ENCODE measurements at places on chromosomes 7 and 10. TPM values are rescaled to one million over a fixed set of nuclear protein-coding genes. Genes with fewer than 3 reads are reported as not detected.

- DNase-seq, result no peak
Observed at GRCh38 chr7:30330134-30331111, 46.0 kb downstream of the ZNRF2 start.

GRCh38 chr7:155705623-155706360, 61.3 kb downstream of the RBM33 start:
- DNase-seq, result no peak

DNA sequence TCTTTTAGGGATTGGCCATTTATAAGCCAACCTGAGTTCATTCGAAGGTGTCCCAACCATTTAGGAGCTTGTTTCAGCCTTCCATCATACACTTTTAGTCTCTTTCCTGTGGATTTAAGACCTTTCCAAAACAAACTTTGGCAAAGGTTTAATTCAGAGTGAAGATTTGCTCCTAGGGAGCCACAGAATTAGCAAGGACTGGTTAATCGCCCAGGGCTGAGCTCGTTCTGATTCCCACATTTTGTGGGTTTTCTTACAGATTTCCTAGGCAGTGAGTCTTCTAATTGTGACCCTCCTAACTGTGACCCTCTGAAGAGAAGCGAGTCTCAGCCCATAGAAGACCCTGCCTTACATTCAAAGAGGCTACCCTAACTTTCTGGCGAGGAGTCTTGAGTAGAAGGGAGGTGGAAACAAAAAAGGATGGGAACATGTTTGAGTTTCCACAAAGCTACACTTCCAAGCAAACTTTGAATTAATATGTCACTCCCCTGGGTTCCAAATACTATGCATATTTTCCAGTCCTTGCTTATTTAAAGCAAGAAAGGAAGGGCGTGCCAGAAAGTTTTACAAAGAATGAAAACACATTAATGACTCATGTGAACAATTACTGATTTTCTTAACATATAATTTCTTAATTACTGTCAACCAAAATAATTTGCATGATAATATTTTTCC, 118.3 kb downstream of the ARID5B start:
- DNase-seq, result no peak

DNA sequence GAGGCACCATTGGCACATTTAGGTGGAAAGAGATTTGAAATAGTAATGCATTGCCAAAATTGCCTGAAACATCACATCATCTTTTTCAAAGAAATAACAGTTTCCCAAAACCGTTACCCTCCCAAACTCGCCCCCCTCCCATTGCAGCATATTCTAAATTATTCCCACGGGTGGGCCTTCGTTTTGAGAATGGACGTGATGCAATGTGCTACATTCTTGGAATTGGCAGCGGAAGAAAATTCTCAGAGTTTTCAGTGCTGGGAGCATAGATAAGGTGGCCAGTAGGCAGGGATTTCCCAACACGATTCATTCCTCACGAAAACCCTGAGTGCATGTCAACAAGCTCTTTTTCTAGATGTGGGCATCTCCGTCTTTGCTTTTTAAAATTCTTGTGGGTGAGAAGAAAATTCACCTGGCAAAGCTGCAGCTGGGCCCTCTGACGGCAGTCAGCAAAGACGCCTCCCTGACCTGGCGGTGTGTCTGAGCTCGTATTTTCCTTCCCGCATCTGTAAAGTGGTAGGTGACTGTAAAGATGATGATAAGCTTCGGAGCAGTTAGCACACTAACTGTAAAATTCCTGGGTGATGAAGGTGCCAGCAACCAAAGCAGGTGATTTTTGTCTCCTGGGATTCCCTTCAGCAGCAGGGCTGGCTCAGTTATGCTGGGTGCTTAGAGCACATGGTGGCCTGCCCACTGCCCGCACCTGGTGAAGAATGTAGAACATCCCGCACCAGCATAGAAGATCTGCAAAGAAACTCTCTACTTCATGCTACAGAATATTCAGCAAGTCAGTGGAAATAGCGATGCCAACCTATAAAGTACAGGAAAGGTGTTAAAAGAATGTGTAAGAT, 141.9 kb upstream of the KLF6 start:
- no peak for DNase-seq

DNA sequence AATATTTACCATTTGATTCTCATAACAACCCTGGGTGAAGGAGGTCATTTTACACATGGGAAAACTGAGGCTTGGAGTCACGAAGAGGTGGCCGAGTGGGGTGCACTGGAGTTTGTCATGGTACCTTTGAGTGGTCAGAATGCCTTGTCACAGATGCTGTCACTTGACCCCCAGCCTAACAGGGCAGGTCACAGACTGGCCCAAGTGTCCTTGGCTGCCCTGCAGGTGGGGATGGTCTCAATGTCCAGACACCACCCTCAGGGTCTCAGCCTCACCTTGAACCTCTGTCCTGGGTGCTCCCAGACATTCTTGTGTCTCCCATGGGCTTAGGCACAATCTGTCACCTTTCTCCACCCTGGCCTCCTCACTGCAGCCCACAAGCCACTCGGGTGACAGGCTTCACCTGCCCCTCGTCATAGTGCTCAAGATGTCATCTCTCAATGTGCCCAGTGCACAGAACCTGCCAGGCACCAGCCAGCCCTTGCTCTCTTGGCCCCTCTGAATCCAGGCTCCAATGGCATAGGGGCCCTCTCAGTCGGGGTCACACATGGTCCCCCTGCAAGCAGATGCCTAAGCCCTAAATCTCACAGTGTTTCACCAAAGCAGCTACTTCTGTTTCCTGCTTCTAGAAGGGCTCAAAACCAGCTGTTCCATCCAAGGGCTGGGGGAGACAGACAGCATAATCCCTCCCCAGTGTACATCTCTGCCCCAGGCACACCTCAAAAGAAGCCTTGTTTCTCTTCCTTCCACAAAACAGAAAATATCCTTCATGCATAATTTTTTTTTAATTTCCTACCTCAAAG, 76.8 kb upstream of the NANOS1 start:
- DNase-seq, result no peak

DNA sequence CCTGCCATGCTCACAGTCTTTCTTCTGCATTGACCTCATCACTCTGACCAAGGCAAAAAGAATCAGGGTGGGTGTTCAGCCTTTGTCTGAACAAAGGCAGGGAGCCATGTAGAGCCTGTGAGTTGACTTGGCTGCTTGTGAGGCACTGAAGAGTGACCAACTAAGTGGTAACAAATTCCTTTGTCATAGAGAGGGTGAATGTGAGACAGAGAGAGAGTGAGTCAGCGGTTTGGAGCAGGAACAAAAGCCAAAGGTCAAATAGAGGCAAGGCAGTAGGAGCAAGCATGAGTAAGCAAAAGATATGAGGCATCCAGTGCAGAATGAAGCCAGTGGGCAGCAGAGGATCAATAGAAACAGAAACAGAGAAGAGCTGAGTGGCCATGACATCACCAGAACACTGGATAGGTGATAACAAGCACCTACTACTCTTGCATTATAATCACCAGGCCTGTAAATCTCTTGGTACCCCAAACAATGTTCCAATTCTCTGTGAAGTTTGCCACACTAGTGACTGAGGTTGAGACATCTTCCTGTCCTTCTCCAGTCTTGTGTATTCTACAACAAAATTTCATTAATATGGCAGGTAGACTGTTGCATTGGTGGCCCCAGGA, 116.2 kb upstream of the LAMB4 start:
- no peak for DNase-seq

GRCh38 chr7:1503390-1503789, 799 bp downstream of the INTS1 start:
- no peak for DNase-seq

- peak; percentile 50 for DNase-seq
Observed at GRCh38 chr7:32428546-32428945, 61.6 kb downstream of the LSM5 start.

GRCh38 chr10:4941540-4942330, 21.5 kb upstream of the AKR1C1 start:
- DNase-seq, result no peak

DNA sequence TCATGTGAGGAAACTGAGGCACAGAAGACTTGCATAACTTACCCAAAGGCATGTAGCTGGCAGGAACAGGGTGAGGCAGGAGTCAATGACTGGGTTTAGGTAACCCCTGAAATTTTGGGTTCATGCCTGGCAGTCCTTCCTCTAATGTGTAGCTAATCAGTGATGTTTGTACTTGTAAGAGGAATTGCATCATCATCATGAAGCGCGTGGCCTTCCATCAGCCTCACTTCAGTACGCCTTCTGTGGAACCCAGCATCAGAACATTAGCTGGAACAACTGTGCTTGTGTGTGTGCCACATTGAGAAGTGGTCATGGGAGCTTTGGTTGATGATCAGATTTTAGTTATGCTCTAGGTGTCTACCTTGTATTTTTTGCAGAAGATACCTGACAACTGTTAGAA, 18.2 kb upstream of the STMP1 start:
- DNase-seq, result no peak

- DNase-seq, result no peak
Observed at GRCh38 chr10:45466784-45467183, 92.8 kb downstream of the ALOX5 start.

- no peak for DNase-seq
Observed at GRCh38 chr10:49080071-49080470, 35.3 kb downstream of the VSTM4 start.

DNA sequence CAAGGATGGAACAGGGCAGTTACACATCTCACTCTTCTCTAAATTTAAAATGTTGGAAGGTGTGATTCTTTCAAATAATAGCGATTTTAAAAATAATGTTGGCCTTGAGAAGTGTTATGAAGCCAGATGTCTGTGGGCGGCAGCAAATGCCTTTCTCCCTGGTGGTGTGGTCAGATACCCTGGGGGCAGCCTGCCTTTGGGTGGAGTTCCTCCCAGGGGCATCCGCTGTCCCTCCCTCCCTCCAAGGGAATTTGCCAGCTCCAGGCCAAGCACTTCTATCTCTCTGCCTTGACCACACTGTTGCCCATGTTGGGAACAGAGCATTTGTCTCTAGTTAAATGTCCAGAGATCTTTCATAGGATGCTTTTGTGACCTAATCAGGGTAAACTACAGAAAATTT, 121.4 kb downstream of the POU6F2 start:
- no peak for DNase-seq

- no peak for DNase-seq
Observed at GRCh38 chr7:74519395-74519794, 65.7 kb downstream of the GTF2IRD1 start.

DNA sequence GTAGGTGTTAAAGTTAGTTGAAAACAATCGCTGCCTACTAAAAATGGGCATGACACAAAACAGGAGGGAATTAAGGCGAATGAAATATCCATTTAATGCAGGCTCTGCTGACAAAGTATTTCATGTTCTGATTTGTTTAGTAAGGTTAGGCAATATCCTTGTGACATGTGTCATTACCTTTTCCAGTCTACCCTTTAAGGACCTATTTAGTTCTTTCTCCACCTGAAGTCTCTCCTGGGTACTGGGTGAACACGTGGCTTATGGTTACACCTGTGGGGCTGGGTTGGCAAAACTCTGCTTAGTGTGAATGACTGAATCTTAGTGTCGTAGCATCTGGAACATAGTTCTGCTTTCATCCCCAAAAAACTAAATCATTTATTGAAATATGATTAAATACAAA, 313.5 kb downstream of the CCDC3 start:
- no peak for DNase-seq

- no peak for DNase-seq
Observed at GRCh38 chr10:114782666-114783065, 38.9 kb upstream of the FHIP2A start.

DNA sequence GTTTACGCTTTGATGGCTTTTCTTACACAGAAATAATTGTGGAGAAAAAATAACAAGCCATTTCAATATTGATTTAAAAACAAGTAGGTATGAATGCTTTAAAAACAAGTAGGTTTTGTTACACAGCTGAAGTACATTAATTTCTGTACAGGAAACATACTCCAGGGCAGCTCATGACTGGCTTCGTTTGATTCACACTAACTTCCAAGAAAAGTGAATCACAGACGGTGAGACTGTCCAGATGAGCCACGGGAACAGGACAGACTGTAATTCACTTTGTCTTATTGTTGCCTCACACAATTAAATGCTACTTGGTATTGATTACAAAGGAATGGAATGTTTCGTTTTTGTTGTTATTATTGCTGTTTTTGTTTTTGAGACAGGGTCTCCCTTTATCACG, 26.6 kb upstream of the SNX10 start:
- DNase-seq, result no peak

DNA sequence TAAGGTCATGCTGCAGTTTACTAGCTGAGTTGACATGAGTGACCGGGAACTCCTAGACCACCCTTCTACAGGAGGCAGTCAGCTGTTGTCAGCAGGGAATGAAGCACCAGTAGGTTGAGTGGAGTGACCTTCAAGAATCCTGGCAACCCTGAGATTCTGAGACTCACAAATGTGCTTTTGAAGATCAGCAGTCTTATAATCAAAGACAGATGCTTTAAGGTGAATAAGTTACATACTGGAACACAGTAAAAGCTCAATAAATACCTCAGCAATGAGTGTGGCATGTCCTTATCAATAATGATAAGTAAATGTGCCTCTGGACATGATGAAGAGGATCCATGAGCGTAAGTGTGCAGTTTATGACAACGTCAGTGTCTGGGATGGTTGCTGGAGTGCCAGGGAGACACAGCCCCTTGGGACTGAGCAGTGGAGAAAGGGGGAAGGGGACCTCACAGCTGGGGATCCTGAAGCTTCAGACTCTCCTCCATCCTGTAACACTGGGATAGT, 11.9 kb upstream of the OR6V1 start:
- no peak for DNase-seq

DNA sequence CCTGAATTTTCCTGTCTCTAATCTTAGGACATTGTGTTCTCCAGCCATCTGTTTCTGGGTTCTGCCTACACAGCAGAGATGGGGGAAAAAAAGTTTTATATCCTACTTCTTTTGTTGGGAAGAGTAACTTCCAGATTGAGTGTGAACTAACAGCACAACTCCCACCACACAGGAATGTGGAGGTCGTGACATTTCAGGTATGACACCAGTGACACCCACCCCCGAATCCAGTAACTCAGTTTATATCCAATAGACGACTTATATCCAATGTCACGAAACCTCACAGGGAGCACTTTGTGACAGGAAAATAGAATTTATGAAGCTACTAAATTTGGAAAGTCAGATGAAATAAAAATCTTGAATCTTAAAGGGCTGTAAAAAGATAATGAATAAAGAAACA, 211.9 kb upstream of the GRM3 start:
- DNase-seq, result no peak

DNA sequence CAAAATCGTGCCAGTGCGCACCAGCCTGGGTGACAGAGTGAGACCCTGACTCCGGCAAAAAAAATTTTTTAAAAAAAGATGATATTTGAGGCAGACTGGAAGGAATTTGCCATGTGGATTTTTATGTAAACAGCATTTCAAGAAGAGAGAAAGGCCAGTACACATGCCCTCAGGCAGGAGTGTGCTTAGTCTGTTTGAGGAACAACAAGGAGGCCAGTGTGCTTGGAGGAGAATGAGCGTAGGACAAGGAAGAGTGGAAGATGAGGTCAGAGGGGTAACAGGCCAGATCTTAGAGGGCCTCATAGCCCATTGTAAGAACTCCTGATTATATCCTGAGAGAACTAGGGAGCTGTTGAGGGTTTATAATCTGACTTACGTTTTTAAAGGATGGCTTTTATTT, 17.2 kb upstream of the STRIP2 start:
- no peak for DNase-seq

- DNase-seq, result peak; percentile 78
Observed at GRCh38 chr7:100570954-100571828, 2.5 kb downstream of the SAP25 start.

- no peak for DNase-seq
Observed at GRCh38 chr7:117961235-117961634, 88.0 kb upstream of the CTTNBP2 start.

- peak; percentile 91 for DNase-seq
Observed at GRCh38 chr10:100715445-100716385, 29.7 kb upstream of the PAX2 start.

The MRC1 gene
- 0.17 TPM for total RNA-seq

The ASCC1 gene
- 35.4 TPM for total RNA-seq

The C7orf33 gene
- total RNA-seq, result not detected

The FAM180A gene
- total RNA-seq, result not detected

The PAX4 gene
- 0.07 TPM for total RNA-seq

The HELLS gene
- total RNA-seq, result 187 TPM

The ARF5 gene
- 180 TPM for total RNA-seq

The SPDYE11 gene
- total RNA-seq, result not detected
